ENCODE measurements at places on chromosomes 7 and 10. TPM values are rescaled to one million over a fixed set of nuclear protein-coding genes. Genes with fewer than 3 reads are reported as not detected.

Gene TTYH3
- 27.2 TPM for total RNA-seq

Gene SEPTIN7
- total RNA-seq, result 256 TPM

Gene CARD11
- total RNA-seq, result 111 TPM

Gene GPR15LG
- total RNA-seq, result not detected

Gene FAM25A
- not detected for total RNA-seq

Gene HYAL4
- not detected for total RNA-seq

Gene GDF10
- total RNA-seq, result 4.1 TPM

Gene TRPV5
- not detected for total RNA-seq

Gene ZNF12
- 17.2 TPM for total RNA-seq

Data from activated naive CD8-positive, alpha-beta T cell treated with anti-CD3 and anti-CD28 coated beads for 36 hours (primary cell).